ENCODE measurements at places on chromosomes 5 and 9.

DNA sequence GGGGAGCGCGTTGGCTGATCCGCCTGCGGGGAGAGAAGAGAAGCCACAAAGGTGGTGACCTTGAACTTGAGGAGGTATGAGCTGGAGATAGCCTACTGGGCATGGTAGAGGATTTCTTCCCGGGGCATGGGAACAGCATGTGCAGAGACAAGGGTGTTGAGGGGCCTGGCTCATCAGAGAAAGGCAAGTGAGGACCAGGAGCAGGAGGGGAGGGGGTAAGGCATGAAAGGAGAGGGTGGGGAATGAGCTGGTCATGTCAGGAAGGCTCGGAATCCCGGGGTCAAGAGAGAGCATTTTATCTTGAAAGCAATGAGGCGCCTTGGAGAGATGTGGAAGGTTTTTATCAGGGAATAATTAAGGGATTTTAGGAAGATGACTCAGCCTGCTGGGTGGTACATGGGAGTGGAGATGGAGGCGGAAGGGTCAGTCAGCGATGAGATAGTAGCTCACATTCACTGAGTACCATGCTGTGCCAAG lies 121.1 kb downstream of the LHX2 start:
- H3K36me3 ChIP-seq: no peaks in the 10 kb centered on the region
- no peaks in the 10 kb centered on the region for H3K27me3 ChIP-seq
- H3K4me1 ChIP-seq: peaks cover 29% of the 10 kb centered on the region
- no peak for DNase-seq

DNA sequence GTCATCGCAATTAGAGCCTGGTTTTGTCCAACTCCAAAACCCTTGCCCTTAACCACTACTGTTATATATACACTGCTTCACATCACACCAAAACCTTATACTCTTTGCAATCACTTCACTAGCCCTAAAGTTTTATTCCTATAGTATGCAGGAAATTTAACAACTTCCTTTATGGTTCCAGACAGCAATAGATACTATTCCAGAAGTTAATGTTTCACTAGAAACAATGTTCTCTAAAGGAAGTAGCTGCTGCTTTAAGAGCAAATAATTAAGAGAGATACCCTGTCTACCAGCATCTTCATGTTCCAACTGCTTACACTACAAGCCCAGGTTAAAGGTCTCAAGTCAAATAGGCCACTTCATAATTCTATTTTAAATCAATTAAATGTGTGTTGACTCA lies 22.0 kb downstream of the FREM1 start:
- no peak overlapping the region for H3K4me3 ChIP-seq
- peaks cover 1% of the 10 kb centered on the region for H3K27me3 ChIP-seq

- peaks cover 1% of the 10 kb centered on the region for H3K36me3 ChIP-seq
- no peak for DNase-seq
- H3K27me3 ChIP-seq: no peaks in the 10 kb centered on the region
- H3K4me3 ChIP-seq: no peak overlapping the region
- H3K4me1 ChIP-seq: no peaks in the 10 kb centered on the region
Observed at GRCh38 chr5:138979684-138980280, 104.6 kb upstream of the LRRTM2 start.

DNA sequence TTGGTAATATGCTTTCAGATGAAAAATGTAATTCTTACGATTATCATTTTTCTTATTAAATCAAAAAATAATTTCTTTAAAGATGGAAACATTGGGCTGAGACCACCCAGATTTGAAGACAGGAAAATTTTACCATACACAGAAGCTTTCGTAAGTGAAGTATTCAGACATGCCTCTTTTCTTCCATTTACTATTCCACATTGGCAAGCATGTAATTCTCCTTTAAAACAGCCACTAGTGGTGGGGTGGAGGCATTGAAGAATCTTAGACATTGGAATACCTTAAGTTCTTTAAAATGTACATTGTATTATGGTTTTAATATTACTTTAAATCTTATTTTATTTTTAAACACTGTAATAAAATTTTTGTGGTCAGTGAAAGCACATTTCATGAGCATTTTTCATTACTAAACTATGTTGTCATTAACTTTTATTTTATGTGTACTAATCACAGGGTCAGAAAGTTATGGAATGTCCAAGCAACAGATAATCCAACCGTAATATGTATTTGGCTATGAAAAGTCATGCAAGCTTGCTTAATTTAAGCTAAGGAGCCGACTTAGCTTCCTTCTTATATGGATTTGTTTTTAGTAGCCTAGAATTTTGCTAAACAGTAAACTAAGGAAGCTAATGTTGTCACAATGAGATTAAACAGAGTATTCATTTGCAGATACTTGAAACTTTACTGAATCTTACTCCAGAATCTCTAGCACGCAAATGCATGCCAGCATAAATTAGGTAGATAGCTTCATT lies 97.4 kb upstream of the ALDH1A1 start:
- no peaks in the 10 kb centered on the region for H3K36me3 ChIP-seq
- no peaks in the 10 kb centered on the region for H3K4me1 ChIP-seq
- no peak overlapping the region for H3K4me3 ChIP-seq
- H3K27me3 ChIP-seq: peaks cover 3% of the 10 kb centered on the region
- DNase-seq: no peak

GRCh38 chr9:9574080-9574479 lies 1038.7 kb downstream of the PTPRD start:
- H3K4me3 ChIP-seq: no peak overlapping the region
- no peaks in the 10 kb centered on the region for H3K4me1 ChIP-seq
- H3K36me3 ChIP-seq: no peaks in the 10 kb centered on the region
- no peak overlapping the region for H3K27ac ChIP-seq

GRCh38 chr9:132168347-132168746 lies 6.5 kb downstream of the NTNG2 start:
- H3K4me1 ChIP-seq: peaks cover 5% of the 10 kb centered on the region
- H3K27me3 ChIP-seq: peaks cover 31% of the 10 kb centered on the region
- H3K36me3 ChIP-seq: no peaks in the 10 kb centered on the region
- no peak overlapping the region for H3K4me3 ChIP-seq
- H3K27ac ChIP-seq: no peak overlapping the region
- no peak for DNase-seq

DNA sequence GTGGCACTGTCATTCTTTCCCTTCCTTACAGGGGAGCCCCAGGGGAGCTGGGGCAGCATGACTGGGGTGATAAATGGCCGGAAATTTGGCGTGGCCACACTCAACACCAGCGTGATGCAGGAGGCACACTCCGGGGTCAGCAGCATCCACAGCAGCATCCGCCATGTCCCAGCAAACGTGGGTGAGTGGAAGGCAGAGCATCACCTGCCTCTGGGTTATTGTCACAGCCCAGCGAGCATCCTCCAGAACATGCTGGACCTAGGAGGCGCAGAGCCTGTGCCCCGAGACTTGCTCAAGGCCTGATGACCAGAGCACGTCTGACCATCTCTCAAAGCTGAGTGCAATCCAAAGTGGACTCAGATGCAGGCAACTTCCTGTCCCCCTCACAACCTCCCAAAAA lies 22.2 kb upstream of the ASS1 start:
- H3K27me3 ChIP-seq: peaks cover 12% of the 10 kb centered on the region
- no peaks in the 10 kb centered on the region for H3K36me3 ChIP-seq
- H3K4me1 ChIP-seq: no peaks in the 10 kb centered on the region
- no peak overlapping the region for H3K27ac ChIP-seq
- H3K4me3 ChIP-seq: no peak overlapping the region
- no peak for DNase-seq

- no peaks in the 10 kb centered on the region for H3K4me1 ChIP-seq
- H3K4me3 ChIP-seq: no peak overlapping the region
- no peaks in the 10 kb centered on the region for H3K27me3 ChIP-seq
- DNase-seq: no peak
- peaks cover 61% of the 10 kb centered on the region for H3K36me3 ChIP-seq
Observed at GRCh38 chr9:113184539-113184938, 33.7 kb downstream of the SLC31A2 start.

DNA sequence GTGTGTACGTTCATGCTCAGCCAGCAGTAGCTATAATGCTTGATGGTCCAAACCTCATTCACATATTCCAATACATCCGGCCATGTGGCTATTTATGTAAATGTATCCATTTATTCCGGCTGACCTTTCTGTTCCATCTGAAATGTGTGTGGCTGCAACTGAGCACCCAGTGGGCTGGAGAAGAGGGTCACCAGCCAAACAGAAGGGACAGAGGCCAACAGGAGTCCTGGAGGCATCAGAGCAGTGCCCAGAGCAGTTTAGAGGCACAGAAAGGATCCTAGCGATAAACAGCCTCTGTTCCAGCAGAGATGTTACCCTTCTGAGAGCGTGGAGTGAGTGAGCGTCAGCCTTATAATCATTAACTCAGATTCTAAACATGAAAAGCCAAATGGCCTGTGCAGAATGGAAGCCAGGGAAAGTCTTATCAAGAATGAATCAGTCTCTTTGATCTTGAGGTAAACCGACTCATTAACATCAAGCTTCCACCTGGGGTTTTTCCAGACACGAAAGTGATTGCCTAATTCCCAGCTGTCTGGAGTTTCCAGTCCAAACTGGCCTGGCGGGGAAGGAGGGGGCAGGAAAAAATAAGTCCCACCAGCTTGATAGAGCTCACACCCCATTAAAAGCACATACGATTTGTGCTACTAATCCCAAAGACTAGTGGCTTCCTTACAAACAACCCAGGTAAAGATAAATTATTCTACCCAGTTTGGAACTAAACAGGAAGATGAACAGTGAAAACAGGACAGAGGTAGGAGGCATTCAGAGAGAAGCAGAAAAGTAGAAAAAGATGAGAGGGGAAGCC lies 55.7 kb downstream of the SUSD1 start:
- H3K4me3 ChIP-seq: no peak overlapping the region
- DNase-seq: no peak
- peaks cover 12% of the 10 kb centered on the region for H3K36me3 ChIP-seq
- H3K4me1 ChIP-seq: no peaks in the 10 kb centered on the region

DNA sequence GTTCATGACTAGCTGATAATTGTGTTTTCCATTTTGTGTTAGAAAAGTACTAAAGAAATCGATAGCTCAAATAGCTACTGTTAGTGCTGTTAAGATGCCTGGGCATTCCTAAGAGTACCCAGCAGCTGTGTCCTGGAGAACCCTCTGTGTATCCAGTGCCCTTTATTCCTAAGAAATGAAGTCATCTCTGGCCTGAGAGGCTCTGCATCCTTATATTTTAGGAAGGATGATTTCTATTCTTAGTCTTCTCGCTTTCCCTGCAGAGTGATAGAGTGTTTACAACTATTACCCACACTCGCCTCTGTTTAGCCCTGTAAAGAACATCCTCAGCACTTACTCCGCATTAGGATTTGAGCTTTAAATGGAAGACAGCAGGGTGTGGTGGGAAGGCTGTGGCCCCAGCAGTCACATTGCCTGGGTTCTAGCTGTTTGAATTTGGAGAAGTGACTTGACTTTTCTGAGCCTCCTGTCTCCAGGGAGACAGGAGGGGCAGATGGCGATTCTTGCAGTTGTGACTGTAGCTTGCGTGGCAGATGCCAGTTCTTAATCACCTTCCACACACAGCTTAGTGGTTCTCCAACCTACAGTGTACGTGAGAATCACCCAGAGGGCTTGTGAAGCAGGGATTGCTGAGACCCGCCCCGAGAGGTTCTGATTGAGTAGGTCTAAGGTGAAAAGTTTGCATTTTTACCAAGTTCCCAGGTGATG lies 177.2 kb upstream of the PITX1 start:
- peaks cover 24% of the 10 kb centered on the region for H3K27me3 ChIP-seq
- H3K36me3 ChIP-seq: no peaks in the 10 kb centered on the region
- H3K4me1 ChIP-seq: no peaks in the 10 kb centered on the region
- no peak overlapping the region for H3K27ac ChIP-seq
- DNase-seq: no peak
- no peak overlapping the region for H3K4me3 ChIP-seq

- no peak overlapping the region for H3K27ac ChIP-seq
- no peak overlapping the region for H3K4me3 ChIP-seq
- no peaks in the 10 kb centered on the region for H3K36me3 ChIP-seq
- peaks cover 5% of the 10 kb centered on the region for H3K27me3 ChIP-seq
Observed at GRCh38 chr9:35919212-35920008, 10.1 kb downstream of the SPAAR start.

DNA sequence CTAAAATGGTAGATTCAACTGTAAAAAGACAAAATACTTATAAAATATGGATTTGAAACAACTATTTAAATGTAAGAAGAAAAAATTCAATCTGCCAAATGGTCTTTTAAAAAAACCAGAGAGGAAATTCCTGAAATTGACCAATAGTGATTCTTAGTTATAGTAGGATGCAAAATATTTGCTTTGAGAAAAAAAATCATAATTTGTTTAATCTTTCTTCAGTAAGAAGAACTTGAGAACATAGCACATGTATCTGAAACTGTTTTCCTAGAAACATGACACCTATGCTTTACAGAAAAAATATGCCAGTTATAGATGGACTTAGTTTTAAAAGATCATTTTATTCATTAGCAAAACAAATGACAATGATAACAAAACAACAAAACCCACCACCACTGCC lies 186.9 kb upstream of the CD180 start:
- H3K4me1 ChIP-seq: no peaks in the 10 kb centered on the region
- no peak overlapping the region for H3K4me3 ChIP-seq
- no peak overlapping the region for H3K27ac ChIP-seq
- peaks cover 5% of the 10 kb centered on the region for H3K27me3 ChIP-seq
- no peaks in the 10 kb centered on the region for H3K36me3 ChIP-seq

DNA sequence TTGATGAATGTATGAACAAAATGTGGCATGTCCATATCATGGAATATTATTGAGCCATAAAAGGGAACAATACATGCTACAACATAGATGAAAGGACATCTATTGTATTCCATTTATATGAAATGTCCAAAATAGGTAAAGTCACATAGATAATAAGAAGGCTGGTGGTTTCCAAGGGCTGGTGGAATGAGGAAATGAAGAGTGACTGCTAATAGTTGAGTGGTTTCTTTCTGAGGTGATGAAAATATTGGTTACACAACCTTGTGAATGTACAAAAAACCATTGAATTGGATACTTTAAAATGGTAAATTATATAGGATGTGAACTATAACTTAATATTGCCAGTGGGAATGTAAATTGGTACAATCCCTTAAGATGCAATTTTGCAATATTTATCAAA lies 5.2 kb downstream of the ARSB start:
- peaks cover 2% of the 10 kb centered on the region for H3K36me3 ChIP-seq
- no peaks in the 10 kb centered on the region for H3K27me3 ChIP-seq
- H3K4me3 ChIP-seq: no peak overlapping the region
- H3K27ac ChIP-seq: no peak overlapping the region

DNA sequence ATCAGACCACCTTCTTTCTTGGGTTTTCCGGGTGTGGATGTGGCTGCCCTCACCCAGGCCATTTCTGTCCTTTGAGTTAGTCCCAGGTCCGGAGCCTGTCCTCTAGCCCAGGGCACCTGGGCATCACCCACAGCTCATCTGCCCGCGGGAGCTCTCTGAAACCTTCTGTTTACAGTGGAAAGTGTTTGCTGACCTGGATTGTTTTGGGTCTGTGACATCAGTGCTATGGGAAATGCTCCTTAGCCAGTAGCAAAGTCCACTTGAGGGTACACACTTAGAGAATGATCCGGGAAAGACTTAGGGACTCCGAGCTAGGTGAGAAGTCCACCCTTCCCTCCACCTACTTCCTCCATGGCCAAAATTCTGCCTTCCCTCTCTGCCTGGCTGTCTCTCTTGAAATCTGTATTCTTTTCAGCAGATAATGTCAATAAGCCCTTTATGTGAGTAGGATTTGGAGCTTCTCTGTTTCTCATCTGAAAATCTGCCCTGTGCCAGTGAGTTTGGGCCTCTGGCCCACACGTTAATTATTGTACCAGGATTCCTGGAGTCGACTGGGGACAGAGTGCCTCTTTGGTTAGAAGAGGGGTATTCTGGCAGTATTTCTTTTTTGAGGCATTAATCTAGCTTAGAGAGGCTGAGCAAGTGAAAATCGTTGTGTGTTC lies 19.9 kb downstream of the ABLIM3 start:
- H3K4me1 ChIP-seq: no peaks in the 10 kb centered on the region
- no peak overlapping the region for H3K27ac ChIP-seq
- H3K4me3 ChIP-seq: no peak overlapping the region
- no peak for DNase-seq
- peaks cover 14% of the 10 kb centered on the region for H3K27me3 ChIP-seq

Data from memory B cell (primary cell).